ENCODE measurements at places on chromosomes 4 and X.

DNA sequence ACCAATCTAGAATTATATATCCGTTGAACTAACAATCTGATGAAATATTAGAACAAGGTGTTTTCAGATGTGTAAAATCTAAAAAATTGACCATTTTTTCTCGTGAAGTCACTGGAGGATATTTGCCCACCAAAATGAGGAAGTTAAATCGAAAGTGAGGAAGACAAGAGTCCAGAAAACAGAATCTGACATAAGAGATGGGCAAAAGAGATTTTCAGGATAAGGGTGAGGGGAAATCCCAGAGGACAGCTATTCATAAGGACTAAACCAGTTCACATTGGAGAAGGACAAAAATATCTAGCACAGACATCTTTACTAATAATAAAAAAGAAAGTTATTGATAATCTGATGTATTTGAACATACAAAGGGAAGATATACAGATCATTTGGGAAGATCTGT lies 18.7 kb upstream of the ALG13 start:
- DNase-seq: no peak

GRCh38 chr4:183403486-183403885 lies 41.0 kb upstream of the CDKN2AIP start:
- DNase-seq: no peak

GRCh38 chr4:947491-947971 lies 15.3 kb downstream of the TMEM175 start:
- DNase-seq: no peak

DNA sequence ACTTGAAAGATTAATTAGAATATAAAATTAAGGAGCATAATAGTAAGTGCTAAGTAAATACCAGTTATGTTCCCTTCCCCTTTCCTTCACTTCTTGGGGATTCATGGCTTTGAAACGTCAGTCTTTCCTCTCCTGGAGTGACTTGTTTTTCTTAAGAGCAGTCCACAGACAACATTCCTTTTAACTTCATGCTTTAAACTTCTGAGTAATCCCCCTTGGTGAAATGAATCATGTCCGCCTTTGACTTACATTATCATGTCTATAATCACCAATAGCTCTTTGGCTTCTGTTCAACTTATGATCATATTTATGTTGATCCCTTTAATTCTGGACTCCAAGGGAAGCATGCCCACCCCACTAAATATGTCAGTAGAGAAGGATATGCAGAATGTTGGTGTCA lies 1012.1 kb upstream of the SLIT2 start:
- no peak for DNase-seq

- no peak for DNase-seq
These were observed 77.5 kb downstream of the HTRA3 start for GRCh38 chr4:8346838-8347605.

DNA sequence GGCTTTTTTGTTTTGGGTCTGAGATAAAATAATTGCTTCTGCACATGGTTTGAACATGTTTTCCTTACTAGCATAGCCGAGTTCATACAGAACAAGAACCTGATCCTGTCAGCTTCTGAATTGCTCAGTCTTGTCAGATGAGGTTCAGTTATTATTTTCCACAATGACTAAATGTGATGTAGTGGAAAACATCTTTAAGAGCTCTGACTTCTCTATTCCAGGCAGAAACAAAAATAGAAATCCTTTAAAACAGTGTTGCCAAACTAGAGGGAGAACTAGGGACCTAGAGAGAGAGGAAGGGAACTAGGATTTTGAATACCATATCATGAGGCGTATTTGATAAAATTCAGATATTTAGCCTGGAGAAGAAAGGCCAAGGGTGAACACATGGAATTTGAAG lies 2.0 kb downstream of the ATP6AP2 start:
- no peak for DNase-seq

GRCh38 chrX:53716328-53717088 lies 30.0 kb upstream of the HUWE1 start:
- peak; percentile 78 for DNase-seq

DNA sequence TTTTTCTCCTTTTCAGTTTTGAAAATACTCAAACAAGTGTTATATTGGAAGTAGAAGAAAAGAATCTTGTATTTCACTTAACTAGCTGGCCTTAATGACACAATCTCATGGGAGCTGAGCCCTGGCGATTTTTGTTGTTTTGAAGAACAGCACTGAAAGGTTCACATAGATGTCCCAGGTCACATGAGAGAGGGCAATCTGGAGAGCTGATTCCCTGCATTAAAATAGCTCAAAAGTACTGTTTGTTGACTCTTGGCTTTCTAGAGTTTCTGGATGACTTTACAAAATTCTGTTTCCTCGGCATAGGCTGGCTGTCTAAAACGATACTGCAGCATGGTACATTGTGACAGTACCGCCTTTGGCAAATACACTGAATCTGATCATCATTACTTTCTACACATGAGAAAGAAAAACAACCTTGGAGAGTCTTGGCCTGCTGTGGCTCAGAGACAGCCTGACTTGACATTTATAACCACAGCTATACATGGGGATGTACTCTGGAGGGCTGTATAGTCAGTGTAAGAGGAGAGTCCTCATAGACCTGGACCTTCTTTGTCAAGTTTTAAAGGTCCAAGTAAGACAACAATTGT lies 119.8 kb upstream of the PDLIM3 start:
- DNase-seq: no peak

Measured in activated CD4-positive, alpha-beta memory T cell treated with anti-CD3 and anti-CD28 coated beads for 36 hours (primary cell).